ENCODE measurements at places on chromosomes 1 and 21.

- DNase-seq, result no peak
Observed at GRCh38 chr1:155993595-155993994, 15.2 kb upstream of the ARHGEF2 start.

GRCh38 chr1:202107801-202108731 is 14.7 kb upstream of the GPR37L1 start:
- no peak for DNase-seq

GRCh38 chr1:91609551-91609950 is 108.9 kb downstream of the CDC7 start:
- no peak for DNase-seq

DNA sequence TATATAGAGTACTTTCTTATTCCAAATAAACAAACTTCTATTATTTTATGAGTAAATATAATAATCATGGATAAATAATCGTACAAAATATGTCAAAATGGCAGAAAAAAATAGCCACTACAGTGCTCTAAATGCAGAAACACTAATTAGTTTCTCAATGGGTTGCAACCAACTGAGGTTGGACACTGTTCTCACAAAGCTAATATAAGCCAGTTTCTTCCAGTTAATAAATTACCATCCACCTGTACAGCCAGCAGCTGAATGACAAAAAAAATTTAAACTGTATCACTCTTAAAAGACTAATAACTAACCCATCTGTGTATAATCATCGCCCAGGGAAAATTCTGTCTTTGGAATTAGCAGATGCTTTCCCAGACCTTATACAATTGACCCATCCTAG is 36.9 kb downstream of the GDAP2 start:
- DNase-seq, result no peak

DNA sequence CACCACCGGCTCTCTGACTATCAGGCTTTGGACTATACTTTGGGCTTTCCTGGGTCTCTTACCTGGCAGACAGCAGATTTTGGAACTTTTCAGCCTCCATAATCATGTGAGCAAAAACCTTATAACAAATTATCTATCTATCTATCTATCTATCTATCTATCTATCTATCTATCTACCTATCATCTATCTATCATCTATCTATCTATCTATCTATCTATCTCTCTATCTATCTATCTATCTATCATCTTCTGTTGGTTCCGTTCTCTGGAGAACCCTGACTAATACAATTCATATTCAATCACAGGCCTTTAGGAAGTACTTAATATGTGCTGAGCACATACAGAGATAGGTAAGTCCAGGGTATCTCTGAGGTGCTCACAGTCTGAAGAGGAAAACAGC is 18.7 kb upstream of the SCMH1 start:
- no peak for DNase-seq

- no peak for DNase-seq
Observed at GRCh38 chr1:201903135-201903534, 14.4 kb downstream of the SHISA4 start.

- no peak for DNase-seq
Observed at GRCh38 chr1:214859647-214860046, 222.9 kb upstream of the KCNK2 start.

GRCh38 chr1:81805537-81806431 is 5.0 kb downstream of the ADGRL2 start:
- DNase-seq, result no peak

DNA sequence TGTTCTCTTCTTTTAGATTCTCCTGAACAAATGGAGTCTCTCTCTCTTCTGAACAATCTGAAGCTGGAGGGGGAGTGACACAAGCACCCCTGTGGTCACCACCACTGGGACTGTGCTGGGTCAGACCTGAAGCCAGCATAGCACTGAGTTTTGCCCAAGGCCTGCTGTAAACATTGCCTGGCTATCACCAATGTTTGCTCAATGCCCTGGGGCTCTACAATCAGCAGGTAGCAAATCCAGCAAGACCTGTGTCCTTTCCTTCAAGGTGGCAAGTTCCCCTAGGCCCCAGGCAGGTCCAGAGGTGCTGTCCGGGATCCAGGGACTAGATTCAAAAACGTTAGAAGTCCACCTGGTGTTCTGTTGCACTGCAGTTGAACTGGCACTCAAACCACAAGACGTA is 282.8 kb upstream of the PROX1 start:
- DNase-seq, result no peak

DNA sequence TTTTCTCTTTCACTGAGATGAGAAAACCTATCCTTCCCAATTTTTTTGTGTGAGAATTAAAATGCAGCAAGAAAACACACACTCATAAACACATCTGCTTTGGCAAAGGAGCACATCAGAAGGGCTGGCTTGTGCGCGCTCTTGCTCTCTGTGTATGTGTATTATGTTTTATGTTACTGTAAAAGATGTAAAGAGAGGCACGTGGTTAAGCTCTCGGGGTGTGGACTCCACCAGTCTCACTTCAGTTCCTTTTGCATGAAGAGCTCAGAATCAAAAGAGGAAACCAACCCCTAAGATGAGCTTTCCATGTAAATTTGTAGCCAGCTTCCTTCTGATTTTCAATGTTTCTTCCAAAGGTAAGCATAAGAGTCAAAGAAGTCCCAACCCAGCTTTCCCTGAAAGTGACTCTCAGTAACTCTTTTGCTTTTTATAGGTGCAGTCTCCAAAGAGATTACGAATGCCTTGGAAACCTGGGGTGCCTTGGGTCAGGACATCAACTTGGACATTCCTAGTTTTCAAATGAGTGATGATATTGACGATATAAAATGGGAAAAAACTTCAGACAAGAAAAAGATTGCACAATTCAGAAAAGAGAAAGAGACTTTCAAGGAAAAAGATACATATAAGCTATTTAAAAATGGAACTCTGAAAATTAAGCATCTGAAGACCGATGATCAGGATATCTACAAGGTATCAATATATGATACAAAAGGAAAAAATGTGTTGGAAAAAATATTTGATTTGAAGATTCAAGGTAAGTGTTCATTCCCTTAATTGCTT is at the start of gene CD2:
Gene CD2, plus strand, starts transcription at position 233 of the 780 bp plus-strand sequence. Its CDS starts 63 bp downstream, at position 296.
- no peak for DNase-seq

DNA sequence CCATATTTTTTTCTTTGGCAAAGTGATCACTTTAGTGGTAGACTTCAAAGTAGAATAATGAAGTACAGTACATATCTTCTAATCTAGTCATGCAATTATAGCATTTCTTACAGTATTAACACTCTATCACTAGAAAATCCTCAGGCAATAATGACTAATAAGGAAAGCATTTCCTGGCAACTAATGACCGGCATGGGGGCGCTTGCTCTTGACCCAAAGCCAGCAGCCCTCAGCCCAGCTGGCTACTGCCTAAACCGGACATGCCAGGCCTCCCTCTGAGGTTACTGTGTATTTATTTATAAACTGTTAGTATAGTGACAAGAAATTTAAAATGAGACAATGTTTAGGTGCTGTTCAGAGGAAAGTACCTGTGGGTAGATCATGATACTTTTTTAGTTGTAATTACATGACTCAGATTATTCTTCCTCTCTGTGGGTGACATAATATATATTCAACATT is 633.8 kb downstream of the PTPRC start:
- peak; percentile 79 for DNase-seq

GRCh38 chr1:229480495-229480894 is 27.6 kb downstream of the NUP133 start:
- no peak for DNase-seq

- DNase-seq, result no peak
Observed at GRCh38 chr1:116766616-116767469, 12.6 kb downstream of the CD2 start.

- no peak for DNase-seq
Observed at GRCh38 chr1:186214791-186215190, 160.3 kb downstream of the TPR start.

DNA sequence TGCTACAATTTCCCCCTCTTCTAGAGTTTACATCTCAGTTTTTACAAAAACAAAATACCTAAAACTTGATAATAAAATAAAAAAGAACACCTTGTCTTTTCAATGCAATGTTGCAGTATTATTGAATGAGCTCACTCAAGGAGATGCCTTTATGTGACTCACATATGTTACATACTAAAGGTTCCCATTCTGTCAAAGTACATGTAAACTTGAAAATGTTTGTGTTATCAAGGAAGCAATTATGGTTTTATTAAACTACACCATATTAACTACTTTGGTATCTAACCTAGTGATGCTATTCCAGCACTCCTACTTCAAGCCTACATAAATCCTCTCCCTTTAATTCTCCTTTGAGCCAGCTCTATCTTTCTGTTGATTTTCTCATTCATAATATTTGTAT is 658.3 kb downstream of the PTPRC start:
- no peak for DNase-seq

DNA sequence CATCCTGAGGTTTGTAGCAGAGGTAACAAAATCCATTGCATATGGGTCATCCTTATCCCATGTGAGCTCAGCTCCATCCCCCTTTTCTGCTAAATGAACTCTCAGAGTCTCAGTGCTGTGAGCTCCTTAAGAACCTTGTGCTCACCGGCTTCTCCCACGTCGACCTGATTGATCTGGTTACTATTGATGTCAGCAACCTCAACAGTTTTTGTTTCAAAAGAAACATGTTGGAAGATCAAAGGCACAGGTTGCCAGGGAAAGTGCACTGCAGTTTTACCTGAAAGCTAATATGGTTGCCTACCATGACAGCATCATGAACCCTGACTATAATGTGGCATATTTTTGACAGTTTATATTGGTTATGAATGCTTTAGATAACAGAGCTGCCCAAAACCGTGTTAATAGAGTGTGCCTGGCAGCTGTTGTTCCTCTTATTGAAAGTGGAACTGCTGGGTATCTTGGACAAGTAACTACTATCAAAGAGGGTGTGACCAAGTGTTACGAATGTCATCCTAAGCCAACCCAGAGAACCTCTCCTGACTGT is 131.4 kb downstream of the HS2ST1 start:
- DNase-seq, result no peak

DNA sequence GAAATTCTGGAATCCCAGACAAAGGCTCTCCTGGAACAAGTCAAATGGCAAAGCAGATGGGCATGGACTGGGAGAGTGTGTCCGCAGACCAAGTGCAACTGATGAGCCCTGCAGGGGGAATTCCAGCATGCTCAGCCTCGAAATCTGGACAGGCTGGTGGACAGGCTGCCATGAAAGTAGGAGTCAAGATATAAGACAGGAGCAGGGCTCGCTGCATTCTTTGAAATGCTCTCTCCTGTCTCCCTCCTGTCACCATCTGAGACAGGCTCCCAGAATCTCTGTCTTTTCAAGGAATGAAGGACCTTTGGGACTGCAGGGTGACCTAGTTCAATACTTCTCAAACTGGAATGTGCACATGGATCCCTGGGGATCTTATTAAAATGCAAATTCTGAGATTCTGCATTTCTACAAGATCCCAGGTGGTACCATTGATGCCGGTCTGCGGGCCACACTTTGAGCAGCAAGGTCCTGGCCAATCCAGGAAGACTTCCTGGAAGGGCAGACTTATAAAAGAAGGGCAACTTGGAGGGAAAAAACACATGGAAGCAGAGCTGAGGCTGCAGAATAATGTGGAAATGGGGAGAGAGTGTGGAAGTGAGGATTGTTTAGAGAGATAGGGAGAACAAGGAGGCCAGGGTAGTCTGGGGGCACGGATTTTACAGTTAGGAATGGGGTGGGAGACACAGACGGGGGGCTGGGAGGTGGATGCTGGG is 29.8 kb downstream of the TNNT2 start:
- DNase-seq, result no peak

GRCh38 chr1:226892524-226892875 is 22.1 kb downstream of the PSEN2 start:
- DNase-seq, result no peak

GRCh38 chr1:14887764-14888350 is 265.7 kb upstream of the TMEM51 start:
- no peak for DNase-seq

DNA sequence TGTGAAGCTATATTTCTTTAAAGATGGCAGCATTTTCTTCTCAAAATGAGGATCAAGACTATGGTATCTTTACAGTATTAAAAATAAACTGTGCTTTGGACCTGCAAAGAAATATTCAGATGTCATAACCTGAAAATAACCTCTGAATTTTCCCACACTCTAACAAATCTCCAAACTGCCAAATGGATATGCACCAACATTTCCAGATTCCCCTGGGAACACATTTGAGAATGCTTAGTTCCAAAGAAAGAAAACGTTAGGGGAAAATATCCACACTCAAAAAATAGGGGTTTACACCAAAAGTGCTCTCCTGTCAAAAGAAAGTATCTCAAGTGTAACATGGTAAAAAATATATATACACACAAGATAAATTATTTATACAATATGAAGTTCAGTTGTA is 69.1 kb upstream of the ARHGAP29 start:
- no peak for DNase-seq

- DNase-seq, result no peak
Observed at GRCh38 chr1:236063919-236064673, 794 bp downstream of the NID1 start.

GRCh38 chr1:56448529-56449300 is 130.6 kb downstream of the PLPP3 start:
- no peak for DNase-seq

GRCh38 chr21:39531064-39531463 is 79.3 kb downstream of the SH3BGR start:
- DNase-seq, result no peak

- no peak for DNase-seq
Observed at GRCh38 chr1:79874289-79874688, 867.8 kb upstream of the ADGRL4 start.

DNA sequence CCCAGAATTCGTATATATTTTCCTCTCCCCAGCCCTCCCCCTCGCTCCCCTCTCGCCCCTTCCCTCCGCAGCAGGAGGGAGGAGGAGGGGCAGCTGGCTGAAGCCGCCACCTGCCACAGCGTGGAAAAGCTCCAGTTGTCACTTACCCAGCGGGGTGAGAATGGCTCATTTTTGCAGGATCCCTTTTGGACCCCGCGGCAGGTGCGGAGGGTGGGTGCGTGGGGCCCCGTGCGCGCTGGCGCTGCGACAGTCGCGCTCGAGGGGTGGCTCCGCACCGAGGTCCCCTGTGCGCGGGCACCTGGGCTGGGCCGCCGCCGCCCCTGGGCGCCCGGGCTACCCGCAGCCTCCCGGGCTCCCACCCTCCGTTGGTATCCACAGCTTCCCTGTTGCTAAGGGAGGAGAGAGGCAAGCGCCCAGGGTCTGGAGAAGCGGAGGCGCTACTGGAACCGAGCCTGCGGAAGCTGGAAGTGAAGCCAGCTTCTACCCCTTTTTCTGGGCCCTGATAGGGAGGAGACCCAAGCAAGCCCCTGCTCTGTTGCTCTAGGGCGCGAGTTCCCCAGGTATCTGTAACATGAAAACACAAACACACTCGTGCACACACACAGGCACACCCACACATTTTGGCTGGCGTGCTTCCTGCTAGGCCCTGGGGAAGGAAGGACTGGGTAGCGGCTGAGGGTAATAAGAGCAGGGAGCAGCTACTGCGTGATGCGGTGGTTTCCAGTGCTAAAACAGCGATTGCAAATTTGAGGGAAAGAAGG is at the start of gene ERICH3:
Gene ERICH3, minus strand, starts transcription at position 442 of the 761 bp plus-strand sequence. Its CDS starts 273 bp downstream, at position 169.
- no peak for DNase-seq

DNA sequence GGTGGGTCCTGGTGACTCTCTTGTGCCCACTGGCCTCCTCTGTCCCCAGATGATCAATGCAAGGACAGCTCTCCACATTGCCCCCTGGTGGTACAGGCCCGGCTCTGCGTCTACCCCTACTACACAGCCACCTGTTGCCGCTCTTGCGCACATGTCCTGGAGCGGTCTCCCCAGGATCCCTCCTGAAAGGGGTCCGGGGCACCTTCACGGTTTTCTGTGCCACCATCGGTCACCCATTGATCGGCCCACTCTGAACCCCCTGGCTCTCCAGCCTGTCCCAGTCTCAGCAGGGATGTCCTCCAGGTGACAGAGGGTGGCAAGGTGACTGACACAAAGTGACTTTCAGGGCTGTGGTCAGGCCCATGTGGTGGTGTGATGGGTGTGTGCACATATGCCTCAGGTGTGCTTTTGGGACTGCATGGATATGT is 10.8 kb downstream of the ADAMTSL4 start:
- no peak for DNase-seq

- DNase-seq, result no peak
Observed at GRCh38 chr21:44484498-44485253, 29.4 kb downstream of the LRRC3 start.

Data from BJ (cell line).